ENCODE measurements at places on chromosomes 1 and 21.

DNA sequence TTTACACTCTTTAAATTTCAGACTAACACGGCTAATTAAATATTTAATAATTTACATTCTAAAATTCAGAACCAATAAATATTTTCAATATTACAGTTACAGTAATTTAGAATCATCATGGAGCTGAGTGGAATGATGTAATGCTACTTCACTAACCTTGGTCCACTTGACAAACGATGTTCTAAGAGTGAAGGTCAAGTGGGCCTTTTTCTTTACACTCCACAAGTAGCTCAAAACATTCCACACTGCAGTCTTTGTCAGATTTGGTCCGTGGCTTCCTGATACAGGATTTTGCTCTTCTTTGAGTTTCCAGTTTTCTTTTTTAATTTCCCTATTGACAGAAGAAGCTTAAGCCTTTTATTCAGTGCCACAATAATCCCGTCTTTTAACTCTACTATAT lies 164.6 kb upstream of the NRIP1 start:
- no peak for DNase-seq

GRCh38 chr1:236247286-236247685 lies 34.5 kb downstream of the ERO1B start:
- DNase-seq: no peak

DNA sequence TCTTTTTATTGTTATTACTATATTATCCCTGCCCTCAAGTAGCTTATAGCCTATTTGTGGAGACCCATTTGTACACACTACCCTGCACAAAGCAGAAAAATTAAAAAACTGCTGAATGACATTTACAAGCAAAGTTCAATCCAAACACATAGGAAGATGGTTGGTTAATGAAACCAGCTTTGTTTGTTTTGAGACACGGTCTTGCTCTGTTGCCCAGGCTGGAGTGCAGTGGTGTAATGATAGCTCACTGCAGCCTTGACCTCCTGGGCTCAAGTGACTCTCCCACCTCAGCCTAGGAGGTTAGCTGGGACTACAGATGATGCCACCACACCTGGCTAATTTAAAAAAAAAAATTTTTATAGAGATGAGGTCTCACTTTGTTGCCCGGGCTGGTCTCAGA lies 31.6 kb downstream of the TGFB2 start:
- DNase-seq: peak; percentile 71

- peak; percentile 98 for DNase-seq
These were observed 46.3 kb downstream of the AZIN2 start for GRCh38 chr1:33127001-33127823.

DNA sequence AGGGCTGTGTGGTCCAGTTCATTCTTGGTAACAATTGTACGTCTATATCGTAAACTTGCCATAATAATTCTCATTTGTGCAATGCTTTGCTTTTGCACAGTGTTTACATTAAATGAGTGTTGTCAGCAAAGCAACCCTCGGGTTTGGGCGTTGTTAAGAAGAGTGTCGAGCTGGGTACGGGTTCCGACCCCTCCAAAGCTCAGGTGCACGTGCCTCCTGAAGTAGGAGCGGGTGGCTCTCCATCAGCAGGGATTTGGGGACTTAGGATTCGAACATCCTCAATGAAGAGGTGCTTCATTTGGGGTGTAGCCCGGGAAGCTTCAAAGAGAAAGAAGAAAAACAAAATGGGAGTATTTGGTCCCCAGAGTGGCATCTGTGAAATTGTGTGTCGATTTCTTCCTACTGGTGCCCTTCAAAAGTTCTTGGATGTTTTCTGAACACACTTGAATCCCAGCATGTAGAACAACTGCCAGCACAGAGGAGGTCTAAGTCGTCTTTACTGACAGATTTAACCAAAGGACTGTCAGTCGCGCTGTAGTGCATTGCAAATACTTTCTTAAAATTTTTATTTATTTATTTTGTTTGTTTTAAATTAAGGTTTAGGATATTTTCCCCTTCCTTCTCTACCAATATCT lies 1.1 kb downstream of the TRIM58 start:
- DNase-seq: no peak

DNA sequence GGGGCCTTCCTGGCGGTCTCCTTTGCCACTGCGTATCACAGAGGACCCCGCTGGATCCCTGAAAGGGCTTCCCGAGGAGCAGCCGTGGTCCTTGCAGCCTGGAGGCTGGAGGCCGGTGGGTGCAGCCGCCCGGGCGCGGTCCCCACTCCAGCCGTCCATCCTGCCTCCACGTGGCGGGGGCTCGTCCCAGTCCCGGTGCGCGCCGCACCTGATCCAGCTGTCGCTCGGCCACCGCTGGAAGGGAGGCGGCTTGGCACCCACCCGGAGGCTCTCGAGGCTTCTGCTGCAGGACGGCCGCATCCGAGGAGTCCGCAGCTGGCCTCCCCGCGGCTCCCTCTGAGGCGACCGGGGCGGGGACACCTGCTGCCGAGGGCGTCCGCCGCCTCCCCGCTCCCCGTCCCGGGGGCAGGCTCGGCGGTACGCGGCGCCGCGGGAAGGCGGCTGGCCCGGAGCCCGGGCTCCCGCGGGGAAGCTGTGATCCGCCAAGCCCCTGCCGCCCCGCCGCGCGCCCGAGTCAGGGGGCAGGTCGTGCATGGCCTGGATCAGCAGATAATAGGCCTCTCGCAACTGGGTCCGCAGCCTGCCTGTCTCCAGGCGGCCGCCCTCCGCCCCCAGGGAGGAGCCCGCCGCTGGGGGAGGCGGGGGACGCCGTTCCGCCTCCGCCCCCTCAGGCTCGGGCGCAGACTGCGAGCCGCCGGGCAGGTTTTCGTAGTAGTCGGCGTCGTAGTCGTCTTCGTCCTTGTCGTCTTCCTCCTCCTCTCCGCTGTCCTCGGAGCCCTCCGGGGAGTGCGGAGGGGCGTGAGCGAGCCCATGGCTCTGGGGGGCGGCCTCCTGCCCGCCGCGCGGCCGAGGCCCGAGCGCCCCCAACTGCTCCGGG lies at the start of gene SYDE2:
Gene SYDE2, minus strand, starts transcription at position 554 of the 877 bp plus-strand sequence. Its CDS starts 20 bp downstream, at position 534.
- peak; percentile 70 for DNase-seq

DNA sequence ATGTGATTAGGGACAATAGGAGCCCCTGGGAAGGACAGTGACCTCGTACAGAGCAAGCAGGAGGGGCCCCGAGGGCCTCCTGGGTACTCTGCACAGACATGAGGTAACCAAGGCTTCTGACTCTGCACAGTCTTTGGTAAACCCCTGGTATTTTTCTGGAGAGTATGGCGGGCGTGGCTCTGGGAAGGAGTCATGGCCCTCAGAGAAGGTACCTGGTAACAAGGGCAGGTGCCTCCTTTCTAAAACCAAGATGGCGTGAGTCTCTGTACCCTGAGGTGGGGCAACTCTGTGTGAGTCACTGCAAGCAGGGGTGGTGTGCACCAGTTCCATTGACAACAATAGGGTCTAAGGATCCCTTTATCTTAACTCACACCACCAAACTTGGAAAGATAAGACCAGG lies 39.9 kb upstream of the SLC19A1 start:
- DNase-seq: no peak

DNA sequence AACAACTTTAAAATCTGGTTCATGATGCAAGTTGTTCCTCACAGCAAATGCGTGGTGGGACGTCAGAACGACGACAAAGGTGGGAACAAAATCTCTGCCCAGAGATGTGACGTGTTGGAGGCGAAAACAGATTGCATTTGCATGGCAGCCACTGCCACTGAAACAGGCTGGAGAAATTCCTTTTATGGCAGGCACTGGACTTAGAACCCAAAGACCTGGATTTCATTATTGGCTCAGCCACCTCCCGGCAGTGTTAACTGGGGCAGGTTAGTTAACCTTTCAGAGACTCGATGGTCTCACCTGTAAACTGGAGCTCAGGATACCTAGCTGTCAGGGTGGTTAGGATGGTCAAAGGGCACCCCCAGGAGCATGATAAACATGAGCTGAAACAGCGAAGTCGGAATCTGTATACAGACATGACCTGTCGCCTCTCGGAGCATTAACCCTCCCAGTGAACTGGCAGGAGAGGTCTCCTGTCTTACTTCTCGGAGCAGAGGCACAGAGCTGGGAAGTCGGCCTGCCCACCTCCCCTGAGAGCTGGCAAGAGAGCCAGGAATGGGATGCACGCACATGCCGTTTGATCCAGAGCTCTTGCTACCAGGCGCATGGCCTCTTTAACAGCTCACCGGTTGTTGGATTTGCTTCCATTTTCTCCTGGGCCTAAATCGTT lies 59.2 kb upstream of the TARBP1 start:
- no peak for DNase-seq

GRCh38 chr1:15332525-15332924 lies 77.2 kb upstream of the EFHD2 start:
- DNase-seq: no peak

GRCh38 chr1:58978096-58978495 lies 194.2 kb upstream of the JUN start:
- DNase-seq: no peak

DNA sequence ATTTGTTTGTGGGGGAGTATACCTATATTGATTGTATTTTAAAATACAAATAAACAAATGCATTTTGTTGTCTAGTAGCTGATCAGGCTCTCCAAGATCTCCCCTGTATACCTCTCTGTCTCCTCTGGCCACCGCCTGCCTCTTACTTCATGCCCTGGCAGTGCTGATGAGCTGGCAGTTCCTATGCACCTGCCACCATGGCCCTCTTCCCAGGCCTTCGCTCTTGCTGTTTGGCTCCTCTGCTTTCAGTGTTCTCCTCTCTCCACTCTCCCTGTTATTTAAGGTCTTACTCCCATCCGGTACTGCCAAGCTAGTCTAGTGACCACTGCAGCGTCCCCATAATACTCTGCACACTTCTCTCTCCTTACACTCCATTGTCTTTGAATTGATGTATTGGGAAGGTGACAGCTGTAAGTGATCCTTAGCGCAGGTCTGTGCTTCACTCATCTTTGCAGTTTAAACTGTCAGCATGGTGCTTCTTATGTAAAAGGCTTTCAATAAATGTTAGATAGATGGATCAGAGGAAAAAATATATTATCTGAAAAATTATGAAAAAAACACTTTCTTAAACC lies 88.1 kb upstream of the ATP1A1 start:
- DNase-seq: no peak

DNA sequence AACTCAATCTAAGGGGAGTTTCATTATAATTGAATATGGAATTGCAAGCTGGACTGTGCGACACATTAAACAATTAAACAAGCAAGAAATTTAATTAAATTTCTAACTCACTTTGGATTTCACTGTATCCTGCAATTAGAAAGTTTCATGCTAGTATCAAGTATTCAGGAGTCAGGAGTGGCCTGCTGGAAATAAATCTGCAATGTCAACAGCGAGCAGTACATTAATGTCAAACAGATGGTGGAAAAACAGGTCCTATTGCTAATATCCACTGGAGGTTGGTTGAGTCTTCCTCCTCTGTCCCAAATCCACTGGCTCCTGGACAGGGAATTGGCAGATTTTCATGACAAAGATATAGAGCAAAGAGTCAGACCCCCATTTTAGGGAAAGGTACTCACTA lies 237.1 kb downstream of the VAV3 start:
- DNase-seq: no peak

- DNase-seq: no peak
These were observed 491.0 kb downstream of the MATN1 start for GRCh38 chr1:30232288-30232899.

DNA sequence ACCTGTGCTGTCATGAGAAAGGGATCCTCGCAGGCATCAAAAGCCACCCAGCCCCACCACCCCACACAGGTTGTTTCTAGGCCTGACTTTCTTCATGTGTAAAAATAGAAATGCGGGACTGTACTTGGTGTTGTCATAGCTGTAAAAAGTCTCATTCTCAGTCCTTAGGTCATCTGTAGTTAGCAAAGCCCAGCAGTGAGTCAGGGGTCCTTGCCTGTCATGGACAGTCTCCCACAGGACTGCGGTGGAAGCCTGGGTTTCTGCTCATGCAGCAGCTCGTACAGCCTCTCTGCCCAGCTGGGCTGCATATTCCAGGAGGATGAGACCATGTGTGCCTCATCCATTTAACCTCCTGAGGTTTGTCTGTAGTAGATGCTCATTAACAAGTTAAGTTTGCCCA lies 58.2 kb downstream of the MRPS6 start:
- DNase-seq: no peak

GRCh38 chr21:34011660-34012059 lies 61.7 kb upstream of the MRPS6 start:
- no peak for DNase-seq

- DNase-seq: no peak
These were observed at the start of gene MFAP2 for GRCh38 chr1:16980473-16981268. TSS of gene MFAP2 (minus strand) at chr1:16980620. CDS start at chr1:16978273, 2,347 bp downstream.

- no peak for DNase-seq
These were observed 9.4 kb downstream of the IL23R start for GRCh38 chr1:67175530-67176087.

All from RCC 7860 (cell line).